Upper lobe of left lung (tissue), 6 donors: ENCODE measurements at places on chromosomes 2 and 18.

DNA sequence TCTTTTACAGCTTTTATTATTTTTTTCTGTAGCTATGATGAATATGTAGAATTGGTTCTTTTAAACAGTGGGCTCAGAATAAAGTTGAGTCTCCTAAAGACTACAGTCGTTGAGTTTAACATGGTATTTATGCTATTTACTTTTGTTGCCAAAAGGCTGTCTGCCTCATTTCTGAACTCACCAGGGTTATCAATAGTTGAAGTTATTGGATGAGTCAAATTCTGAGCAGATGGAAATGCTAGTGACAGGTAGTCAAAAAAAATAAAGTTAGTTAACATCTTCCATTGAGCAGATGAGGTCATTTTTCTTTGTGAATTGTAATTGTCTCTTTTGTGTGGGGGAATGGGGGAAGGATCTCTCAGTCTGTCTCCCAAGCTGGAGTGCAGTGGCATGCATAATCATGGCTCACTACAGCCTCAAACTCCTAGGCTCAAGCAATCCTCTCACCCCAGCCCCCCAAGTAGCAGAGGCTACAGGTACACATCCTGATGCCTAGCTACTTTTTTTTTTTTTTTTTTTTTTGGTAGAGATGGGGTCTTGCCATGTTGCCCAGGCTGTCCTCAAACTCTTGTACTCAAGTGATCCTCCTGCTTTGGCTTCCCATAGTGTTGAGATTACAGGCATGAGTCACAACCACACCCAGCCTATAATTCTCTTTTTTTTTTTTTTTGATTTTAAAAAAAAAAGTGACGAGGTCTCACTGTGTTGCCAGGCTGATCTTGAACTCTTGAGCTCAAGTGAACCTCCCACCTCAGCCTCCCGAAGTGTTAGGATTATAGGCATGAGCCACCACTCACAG is 8.9 kb downstream of the PAPOLG start:
- DNase-seq, result no peak

DNA sequence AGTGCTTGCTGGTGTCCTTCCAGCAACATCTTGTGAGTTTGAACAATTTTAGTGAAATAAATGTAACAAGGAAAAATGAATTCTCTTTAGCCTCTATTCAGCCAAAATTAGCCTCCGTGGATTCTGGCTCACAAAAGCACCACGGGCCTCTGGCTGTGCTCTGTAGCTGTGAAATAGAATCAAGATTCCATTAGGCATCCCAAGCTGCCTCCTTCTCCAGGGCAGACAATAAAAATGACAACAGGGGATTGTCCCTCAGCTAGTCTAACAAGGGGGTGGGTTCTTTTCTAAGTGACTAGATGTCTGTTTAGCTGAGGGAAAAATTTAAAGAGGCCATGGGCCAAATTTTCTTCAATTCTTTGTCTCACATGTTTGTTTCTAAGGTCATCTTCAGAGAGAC is 254.7 kb upstream of the FIGN start:
- DNase-seq, result no peak

- no peak for DNase-seq
Measured at GRCh38 chr18:23981369-23981980, 33.1 kb upstream of the TTC39C start.

DNA sequence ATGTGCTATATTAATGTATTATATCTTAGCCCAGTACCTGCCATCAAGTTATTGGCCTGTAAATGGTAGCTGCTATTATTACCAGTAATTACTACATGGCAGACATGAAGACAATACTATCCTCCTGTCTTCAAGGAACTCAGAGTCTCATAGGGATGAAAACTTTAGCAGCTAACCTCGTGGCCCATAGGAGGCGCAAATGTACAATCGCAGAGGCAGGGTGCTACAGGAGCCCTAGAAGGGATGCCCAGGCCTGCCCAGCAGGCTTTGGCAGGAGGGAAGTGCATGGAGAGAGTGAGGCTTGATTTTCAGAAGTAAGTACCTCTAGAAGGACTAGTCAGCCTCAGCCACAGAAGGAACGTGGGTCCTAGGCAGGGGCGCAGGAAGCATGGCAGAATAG is 44.7 kb upstream of the KIDINS220 start:
- DNase-seq, result no peak

DNA sequence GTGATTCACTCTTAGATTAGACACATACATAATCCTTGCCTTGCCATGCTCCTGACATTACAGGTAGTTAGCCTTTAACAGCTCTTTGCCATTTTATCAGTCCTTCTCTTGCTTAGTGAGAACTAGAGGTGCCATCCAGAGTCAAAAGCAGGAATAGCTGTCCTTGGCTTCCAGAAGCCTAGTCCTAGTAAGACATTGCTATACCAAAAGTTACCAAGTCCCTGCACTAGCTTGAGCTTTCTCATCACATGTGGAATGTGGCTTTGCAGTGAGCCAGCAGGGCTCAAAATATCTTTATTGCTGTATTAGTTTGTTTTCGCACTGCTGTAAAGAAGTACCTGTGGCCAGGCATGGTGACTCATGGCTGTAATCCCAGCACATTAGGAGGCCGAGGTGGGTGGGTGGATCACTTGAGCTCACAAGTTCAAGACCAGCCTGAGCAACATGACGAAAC is 104.7 kb upstream of the NOSTRIN start:
- no peak for DNase-seq
